ENCODE measurements at places on chromosomes 2 and 18.

GRCh38 chr18:3115447-3116030 is 102.6 kb upstream of the LPIN2 start:
- DNase-seq: no peak

DNA sequence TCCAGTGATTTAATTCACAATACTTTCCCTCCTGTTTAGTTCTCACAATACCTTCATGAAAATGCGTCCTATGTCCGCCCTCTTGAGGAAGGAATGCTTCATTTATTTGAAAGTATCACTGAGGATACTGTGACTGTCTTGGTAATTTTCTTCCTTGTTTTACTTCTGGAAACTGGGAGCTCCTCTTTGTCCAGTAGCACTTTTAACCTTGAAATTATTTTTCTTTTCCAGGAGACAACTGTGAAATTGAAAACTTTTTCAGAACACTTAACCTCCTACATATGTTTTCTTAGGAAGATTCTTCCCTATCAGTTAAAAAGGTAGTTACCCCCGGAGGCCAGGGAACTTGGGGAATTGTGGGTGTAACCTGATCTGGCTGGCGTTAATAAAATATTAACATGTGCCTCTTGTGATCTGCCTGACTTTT is 58.9 kb upstream of the STON1 start:
- no peak for DNase-seq

DNA sequence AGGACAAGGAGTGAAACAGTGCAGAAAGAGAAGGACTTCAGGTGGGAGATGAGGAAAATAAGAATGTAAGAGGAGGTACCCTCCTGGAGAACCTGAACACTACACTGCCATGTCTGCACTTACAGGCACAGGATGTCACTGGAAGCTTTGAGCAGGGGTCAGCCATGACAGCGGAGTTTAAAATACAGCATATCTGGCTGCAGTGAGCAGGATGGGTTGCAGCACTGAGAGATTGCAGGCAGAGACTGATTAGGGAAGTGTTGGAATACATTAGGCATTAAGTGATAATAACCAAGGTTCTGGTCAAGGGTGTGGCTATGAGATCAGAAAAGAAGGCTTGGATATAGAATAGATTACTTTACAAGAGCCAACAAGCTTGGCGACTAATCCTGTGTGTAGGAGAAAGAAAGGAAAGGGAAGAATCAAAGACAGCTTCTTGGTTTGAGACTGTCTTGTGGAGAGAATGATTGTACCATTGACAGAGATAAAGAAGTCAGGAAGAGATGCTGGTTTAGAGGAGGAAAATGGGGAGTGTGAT is 171.1 kb upstream of the RBMS1 start:
- no peak for DNase-seq

GRCh38 chr2:172147944-172148650 is 45.4 kb upstream of the DLX2 start:
- DNase-seq: no peak

DNA sequence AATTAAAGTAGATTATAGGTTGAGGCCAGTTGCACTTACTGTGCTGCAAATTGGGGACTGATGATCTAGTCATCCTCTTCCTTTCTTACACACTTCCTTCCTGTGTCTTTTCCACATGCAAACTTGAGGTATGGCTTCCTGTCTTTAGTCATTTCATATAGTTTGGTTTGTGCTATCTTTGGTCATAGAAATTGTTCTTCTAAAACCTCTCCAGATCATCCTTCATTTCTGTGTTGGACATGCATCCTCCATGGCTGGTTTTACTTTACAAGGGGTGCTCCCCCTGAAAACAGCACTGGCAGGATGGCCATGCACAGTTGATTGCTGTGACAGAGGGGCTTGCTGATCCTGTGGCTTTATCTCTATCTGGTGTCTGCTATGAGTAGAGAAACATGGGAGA is 36.5 kb downstream of the MGAT5 start:
- no peak for DNase-seq

GRCh38 chr2:30310371-30310770 is 79.0 kb downstream of the LBH start:
- DNase-seq: no peak

DNA sequence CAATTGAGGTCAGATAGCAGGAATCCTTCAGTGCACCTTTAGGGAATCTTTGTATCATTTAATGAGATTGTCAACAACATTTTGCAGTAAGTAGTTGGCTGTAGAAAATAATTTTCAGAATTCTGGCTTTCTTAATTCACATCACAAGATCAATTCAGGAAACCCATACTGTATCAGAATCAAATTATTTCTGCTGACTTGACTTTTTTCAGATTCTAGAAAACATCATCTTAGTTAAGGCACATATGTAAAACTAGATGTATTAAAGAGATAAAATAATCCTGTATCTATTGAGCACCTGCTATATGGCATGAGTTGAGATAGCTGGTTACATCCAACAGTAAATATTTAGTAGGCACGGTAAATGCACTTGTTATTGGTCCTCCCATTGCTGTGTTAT is 791.4 kb downstream of the TDRD15 start:
- no peak for DNase-seq
